Neural crest cell (in vitro differentiated cells): ENCODE measurements at places on chromosomes 3 and 15. TPM values are rescaled to one million over a fixed set of nuclear protein-coding genes. Genes with fewer than 3 reads are reported as not detected.

- no peak for DNase-seq
Measured at GRCh38 chr3:166085164-166085856, 248.1 kb upstream of the BCHE start.

GRCh38 chr3:77038930-77039605 is 831 bp upstream of the ROBO2 start:
- no peak for DNase-seq

- no peak for DNase-seq
Measured at GRCh38 chr15:27843146-27843545, 256.0 kb downstream of the OCA2 start.

DYNLT2B gene
- total RNA-seq = 42.9 and 44.1 TPM in 2 replicates

CD200R1L gene
- not detected in 2 replicates for total RNA-seq
